Cardiac fibroblast (primary cell): ENCODE measurements at places on chromosomes 4 and X.

GRCh38 chr4:6450709-6451108 is 21.7 kb downstream of the PPP2R2C start:
- no peak for DNase-seq

- peak; percentile 54 for DNase-seq
Measured at GRCh38 chr4:102263024-102263787, 82.1 kb downstream of the SLC39A8 start.

DNA sequence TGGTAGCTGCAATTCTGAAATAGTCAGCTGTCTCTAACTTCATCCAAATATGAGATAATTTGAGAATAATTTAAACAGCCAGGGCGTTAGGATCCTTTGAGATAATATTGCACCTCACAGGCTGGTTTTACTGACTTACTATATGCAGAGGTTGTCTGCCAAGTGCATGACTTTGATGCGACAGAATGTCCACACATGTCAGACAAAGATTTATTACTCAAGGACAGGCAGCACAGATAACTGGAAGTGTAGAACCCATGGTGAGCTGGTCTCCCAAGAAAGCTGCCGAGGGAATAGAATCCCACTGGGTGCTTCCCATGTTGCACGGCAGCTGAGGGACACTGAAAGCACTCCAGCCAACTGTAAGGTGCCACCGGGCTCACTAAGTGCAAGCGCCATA is 166.2 kb upstream of the GALNTL6 start:
- DNase-seq = no peak

DNA sequence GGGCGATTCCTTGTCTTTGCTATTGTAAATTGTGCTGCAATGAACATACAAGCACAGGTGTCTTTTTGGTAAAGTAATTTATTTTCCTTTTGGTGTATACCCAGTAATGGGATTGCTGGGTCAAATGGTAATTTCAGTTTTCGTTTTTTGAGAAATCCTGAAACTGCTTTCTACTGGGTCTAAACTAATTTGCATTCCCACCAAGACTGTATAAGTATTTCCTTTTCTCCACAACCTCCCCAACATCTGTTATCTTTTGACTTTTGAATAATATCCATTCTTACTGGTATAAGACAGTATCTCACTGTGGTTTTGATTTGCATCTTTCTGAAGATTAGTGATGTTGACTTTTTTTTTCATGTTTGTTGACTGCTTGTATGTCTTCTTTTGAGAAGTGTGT is 2506.0 kb downstream of the PCDH7 start:
- no peak for DNase-seq

GRCh38 chr4:25950461-25951389 is 36.7 kb downstream of the SMIM20 start:
- DNase-seq = no peak

- no peak for DNase-seq
Measured at GRCh38 chr4:57494821-57495220, 384.6 kb upstream of the IGFBP7 start.

DNA sequence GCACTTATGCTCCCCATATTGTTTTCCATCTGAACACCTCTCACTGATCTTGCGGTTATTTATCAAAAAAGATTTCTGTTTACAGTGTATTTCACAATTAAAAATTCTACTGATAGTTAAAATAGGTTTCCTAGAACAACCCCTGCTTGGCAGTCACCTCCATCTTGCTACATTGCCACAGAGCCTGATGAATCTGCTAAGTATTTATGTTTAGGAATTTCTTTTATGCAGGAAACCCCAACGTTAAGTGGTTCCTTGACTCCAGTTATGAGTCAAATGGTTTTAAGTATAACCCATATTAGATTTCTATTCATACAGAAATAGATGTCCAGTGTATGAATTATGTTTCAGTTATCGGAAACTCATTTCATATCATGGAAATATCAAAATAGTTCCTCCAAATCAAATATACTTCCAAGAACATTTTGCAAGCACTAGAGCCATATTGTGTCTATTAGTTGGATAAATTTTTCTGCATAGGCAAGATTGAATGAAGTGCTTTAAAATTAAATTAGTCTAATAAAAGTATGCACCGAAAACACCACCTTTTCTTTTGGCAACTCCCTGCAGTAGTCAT is 20.6 kb downstream of the GALNT7 start:
- peak; percentile 69 for DNase-seq

DNA sequence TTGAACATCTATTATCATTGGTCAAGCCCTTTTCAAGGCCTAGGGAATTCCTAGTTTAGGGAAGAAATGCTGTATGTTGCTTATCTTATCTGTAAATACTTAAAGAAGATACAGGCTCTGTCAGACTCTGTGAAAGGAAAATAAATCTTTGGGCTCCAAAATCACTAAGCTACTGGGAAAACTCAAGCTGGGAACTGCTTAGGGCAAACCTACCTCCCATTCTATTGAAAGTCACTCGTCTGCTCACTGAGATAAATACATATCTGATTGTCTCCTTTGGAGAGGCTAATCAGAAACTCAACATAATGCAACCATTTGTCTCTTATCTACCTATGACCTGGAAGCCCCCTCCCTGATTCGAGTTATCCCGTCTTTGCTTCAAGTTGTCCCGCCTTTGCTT is 108.6 kb upstream of the NDST4 start:
- no peak for DNase-seq
